Cardiac fibroblast (primary cell): ENCODE measurements at places on chromosomes 1 and 21.

GRCh38 chr1:80023358-80023757, 1016.8 kb upstream of the ADGRL4 start:
- DNase-seq: no peak

DNA sequence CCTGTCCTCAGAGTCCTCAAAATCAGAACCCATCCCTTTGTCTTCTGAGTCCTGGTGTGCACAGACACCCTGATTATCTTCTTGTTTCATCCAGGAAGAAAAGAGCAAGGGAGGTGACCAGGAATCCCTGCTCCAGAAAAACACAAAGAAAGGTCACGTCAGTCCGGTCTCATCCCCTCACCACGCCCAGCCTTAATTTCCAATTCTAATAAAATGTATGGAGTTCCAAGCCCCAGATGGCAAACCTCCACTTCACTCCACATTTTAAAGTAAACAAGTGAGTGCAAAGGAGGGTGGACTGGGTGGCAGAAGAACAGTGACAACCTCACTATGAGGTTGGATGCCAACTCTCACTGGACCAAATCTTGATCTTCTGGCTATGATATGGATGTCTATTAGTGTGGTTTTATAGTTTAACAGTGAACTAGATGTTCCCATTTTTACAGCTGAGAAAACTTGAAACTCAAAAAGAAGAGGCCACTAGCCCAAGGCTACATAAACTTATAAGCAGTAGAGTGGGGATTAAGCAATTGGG, 22.0 kb downstream of the ZNF697 start:
- no peak for DNase-seq

GRCh38 chr1:38046884-38047602, 450 bp upstream of the POU3F1 start:
- DNase-seq: peak; percentile 82

DNA sequence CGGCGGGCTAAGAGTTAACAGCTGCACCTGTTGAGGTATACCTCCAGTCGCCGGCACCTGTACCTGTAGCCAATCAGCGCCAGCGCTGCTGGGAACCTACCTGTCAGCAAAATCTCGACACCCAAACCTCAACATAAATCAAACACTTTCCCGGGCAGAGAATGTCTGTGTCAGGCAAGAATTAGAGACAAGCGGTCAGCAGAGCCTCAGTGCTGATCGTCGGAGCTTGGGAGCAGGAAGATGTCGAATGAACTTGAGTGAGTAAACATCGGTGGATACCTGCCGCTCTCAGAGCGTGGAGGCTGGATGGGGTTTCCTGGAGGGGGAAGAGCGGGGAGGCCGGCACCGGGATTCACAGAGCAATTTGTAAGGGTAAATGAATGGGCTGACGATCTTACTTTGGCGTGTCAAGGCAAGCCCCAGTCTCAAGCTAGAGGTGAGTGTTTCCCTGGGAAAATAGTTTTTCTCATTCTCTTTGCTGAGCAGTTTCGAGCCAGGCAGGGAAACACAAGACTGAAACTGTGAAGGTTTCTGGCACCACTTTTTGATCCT, at the start of gene GRHL3:
TSS of gene GRHL3 (plus strand) at position 46 of the 552 bp plus-strand sequence. CDS start at position 241, 195 bp downstream.
- peak; percentile 6 for DNase-seq

DNA sequence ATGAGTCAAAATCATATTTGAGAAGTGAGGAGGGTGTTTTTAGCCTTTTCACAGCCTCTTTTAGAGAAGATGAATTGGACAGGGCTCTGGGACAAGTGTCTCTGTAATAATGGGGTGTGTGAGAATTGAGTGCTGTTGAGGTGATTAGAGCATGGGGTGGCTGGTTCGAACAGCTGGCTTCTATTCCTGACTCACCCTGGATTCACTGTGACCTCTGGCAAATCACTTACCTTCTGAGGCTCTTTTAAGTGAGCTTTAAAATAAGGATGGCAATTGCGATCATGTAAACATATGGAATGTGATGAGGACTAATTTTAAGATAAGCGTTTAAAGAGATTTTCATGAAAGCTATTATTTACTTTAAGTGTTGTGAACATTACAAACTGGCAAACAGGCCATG, 243.4 kb downstream of the ADGRL2 start:
- DNase-seq: no peak

- DNase-seq: no peak
Observed at GRCh38 chr1:201399352-201400126, 415 bp upstream of the LAD1 start.

DNA sequence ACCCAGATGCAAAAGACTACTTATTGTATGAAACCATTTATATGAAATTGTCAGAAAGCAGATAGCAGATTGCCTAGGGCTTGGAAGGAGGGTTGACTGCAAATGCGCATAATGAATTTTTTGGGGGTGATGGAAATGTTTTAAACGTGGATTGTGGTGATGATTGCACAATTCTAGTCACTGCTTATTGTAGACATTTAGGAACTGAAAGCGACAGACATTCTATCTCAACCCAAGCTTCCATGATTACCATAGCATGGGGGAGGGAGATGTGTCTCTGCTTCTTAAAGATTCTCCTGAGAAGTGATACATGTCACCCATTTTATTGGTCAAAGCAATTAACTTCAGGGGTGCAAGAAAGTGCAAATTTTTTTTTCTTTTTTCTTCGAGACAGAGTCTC, 2.8 kb upstream of the MTF2 start:
- DNase-seq: no peak

DNA sequence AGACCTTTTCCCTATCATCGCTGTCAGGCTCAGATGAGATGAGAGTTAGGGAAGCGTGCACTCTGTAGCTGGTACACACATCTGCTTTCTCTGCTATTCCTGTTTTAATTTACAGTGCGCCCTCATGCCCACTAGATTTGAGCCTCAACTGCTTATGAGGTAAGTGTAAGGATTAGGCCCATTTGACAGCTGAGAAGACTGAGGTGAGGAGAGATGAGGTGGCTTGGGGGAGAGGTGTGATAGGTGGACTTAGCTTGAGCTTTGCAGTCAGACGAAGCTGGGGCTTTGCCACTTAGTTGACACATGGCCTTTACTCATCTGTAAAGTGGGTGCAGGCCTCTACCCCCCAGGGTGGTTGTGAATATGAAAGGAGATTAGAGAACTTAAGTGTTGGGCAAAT, 8.5 kb downstream of the TMEM61 start:
- DNase-seq: no peak

DNA sequence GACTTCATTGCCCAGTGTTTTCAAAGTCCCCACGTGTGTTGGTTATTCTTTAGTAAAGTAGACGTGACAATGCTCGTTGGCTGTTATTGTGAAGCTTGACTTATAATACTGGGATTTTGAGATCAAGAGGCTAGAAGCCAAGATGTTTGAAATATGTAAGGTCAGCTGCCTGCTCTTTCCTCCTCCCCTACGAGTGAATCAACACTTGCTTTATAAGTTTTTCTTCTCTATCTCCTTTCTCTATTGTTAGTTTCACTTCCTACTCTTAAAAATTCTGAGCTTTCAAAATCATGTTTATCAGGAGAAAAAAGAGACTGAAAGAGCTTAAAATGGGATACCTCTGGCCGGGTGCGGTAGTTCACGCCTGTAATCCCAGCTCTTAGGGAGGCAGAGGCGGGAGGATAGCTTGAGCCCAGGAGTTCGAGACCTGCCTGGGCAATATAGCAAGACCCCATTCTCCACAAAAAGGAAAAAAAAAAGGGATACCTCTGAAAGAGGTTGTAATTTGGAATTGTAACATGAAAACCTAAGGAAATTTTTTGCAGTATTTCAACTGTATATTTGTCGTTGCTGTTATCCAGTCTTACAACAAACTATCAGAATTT, 72.0 kb downstream of the EPB41 start:
- peak; percentile 21 for DNase-seq

- DNase-seq: peak; percentile 7
Observed at GRCh38 chr1:181482521-181483284, 614 bp upstream of the CACNA1E start.

- DNase-seq: no peak
Observed at GRCh38 chr1:41835485-41835884, 83.2 kb downstream of the HIVEP3 start.

- no peak for DNase-seq
Observed at GRCh38 chr1:98172578-98172977, 251.7 kb upstream of the DPYD start.
